ENCODE measurements at places on chromosomes 4 and X.

DNA sequence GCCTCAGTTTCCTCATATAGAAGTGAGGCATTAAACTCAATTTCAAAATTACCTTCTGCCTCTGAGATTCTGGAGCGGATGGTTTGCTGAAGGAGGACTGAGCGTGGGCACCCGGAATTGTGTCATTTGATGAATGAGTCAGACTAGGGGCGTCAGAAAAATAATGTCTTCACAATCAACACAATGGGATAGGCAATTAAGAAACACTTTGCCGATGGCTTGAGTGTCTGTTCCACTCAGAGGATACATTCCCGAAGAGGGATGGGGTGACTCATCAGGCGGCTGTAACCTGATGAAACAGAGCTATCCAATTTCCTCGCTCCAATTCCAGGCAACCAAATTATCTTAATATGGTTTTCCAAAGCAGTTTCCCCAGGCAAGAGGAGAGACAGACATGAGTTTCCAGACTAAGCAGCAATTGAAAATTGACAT, 1.2 kb upstream of the CHRNA9 start:
- no peak for DNase-seq

DNA sequence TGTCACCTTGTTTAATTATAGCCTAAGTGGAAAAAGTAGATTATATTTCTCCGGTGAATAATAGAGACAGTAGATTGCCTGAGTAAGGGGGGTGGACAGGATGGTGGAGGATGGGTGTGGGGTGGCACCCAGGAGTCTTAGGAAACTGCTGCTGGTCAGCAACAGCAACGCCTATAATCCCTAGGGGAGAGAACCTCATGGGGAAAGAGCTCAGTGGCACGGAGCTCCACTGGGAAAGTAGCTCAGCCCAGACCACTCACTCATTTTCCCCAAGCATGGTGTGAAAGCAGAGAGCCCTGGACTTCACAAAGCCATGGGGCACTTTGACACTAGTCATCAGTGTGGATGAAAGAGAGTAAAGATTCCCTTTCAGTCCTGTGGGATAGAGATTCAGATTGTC, 31.1 kb downstream of the METTL14 start:
- DNase-seq: no peak

GRCh38 chrX:16604337-16604736, 45.6 kb upstream of the S100G start:
- no peak for DNase-seq

- no peak for DNase-seq
These were observed 126.5 kb downstream of the CBR4 start for GRCh38 chr4:168883513-168883912.

DNA sequence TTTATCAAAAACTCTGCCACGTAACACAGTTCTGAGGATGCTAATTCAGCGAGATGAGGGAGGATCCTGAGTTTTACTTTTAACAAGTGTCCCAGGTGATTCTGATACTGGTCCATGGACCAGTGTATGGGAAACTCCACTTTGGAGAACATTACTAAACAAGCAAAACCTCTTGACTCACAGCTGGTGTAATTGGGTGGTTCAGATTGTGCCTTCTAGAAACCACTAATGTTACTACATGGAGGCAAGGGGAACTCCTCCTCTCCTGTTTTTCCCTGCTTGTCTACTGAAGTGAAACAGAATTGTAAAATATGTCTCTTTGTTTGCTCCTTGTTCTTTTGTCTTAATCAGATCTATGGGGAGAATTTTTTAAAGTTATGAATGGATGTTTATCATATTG, 62.6 kb downstream of the FRAS1 start:
- DNase-seq: no peak

DNA sequence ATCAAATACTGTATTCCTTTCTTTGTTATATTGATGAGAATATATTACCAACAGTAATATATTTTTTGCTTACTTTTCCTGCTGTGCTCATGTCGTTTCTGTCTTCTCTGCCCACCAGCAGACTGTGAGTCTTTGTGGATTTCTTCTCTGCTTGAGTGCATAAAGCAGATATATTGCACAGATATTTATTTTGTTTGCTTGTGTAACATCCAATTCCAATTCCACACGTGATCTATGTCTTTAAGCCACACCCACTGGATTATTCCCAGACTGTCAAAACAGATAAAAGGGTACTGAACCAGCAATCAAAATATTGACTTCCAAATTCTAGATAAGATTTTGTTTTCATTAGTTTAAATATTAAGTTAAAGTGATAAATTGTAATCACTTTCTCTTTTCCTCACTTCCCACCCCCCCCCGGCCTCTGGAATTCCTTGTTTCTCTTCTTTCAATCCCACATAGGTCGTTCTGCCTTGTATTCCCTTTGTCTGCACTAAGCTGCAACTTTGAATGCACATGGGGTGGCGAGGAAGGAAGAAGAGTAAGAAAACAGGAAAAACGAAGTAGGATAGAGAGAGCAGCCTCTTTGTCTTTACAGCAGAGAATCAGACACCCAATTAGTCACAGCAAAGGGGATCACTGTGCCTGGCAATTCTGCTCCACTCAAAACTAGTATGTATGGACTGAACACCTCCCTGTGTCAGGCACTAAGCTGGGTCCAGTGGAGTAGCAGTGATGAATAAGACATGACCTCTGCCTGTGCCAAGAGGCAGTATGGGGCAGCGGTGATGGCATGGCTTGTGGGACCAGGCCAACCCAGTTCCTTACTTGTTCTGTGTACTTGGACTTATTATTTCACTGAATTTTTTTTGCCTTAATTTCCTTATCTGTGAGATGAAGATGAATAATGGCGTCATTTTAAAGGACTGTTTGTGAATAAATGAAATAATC, at the start of gene ADH1B:
Gene ADH1B (minus strand): TSS at position 161 of the 951 bp plus-strand sequence. CDS start 70 bp downstream, at position 91.
- DNase-seq: no peak

DNA sequence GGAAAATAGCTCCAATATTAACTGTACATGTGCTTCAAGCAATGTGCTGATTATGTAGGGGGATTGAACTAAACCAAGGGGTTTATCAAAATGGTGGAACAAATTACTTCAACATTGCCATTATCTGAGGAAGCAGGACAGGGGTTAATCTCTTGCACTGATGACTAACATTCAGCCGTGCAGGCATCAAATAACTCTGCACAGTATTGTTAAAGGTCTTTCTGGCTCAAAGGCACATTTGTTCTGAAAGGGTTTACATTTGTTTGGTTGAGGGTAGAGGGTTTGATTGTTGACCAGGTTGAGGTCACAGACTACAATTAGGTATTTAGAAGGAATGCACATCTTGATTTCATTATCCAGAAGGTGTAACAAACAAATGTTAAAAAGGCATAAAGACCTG, 32.2 kb upstream of the CCSER1 start:
- DNase-seq: no peak

DNA sequence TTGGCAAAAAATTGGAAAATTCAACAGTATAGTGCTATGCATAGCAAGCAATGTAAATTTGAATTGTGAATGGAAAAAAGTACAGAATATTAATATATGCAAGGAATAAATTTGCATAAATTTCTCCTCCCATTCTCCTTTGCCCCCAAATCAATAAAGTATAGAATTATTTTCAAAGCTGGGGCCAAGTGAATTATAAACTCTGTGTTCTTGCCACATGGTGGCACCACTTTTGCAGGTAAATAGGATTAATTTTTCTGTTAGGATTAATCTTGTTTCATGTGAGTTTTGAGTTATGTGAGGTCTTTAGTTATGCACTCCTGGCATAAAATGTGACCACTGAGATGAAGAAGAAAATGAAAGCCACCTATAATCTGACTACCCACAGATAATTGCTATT, 19.9 kb downstream of the COPS4 start:
- no peak for DNase-seq

DNA sequence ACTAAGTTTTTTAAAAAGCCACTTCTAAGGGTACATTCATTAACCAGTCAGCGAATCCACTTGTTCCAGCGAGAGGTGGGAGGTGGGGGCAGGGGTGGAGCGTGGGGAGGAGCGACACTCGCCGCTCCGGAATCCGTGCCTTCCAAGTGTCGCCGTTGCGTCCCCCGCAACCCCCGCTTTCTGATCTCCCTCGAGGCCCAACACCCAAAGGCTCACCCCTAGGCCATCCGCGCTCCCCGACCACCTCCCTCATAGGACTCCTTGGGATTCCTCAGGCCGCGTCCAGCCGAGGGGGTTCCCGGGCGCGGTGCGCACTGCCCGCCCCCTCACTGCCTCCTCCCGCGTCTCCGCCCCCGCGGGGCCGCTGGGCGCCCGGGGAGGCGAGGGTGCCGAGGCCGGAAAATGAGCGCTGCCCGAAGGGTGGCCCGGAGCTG, 108.1 kb upstream of the STOX2 start:
- DNase-seq: no peak

DNA sequence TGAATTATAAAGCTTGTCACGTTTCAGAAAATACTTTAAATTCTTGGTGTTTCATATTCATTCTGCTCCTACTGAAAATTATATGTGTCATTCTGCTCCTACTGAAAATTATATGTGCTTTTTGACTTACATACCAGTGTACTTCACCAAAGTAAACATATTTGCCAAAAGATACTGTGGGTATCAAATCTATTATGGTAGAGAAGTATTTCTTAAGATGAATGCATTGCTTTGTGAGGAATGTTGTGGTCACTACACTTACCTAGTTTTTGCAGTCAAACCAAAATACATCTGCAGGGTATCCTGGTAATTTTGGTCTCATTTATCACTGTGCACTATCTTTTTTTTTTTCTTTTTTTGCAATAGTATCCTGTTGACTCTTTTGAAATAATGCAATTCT, 287.7 kb upstream of the MAD2L1 start:
- no peak for DNase-seq

- DNase-seq: no peak
These were observed 66.0 kb downstream of the FBXO8 start for GRCh38 chr4:174217273-174218126.

DNA sequence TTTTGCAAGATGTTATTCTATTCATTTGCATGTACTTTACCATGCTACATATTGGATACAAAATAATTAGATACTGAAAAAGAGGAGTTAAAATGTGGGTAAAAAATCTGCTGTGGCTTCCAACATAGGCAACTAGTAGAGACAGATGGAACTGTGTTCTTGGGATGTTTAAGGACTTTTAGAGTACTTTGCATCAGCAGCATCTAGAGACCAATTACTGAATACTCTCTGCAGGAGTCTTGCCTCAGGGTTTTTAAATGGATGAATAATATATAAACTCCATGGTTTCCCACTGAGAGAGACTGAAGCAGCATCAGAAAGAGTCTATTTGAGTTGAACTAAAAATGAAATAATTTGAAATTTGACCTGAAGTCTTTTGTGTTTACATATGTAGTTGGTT, 676.7 kb downstream of the GALNTL6 start:
- no peak for DNase-seq

- no peak for DNase-seq
These were observed 204.8 kb downstream of the CFAP299 start for GRCh38 chr4:80540349-80540748.

DNA sequence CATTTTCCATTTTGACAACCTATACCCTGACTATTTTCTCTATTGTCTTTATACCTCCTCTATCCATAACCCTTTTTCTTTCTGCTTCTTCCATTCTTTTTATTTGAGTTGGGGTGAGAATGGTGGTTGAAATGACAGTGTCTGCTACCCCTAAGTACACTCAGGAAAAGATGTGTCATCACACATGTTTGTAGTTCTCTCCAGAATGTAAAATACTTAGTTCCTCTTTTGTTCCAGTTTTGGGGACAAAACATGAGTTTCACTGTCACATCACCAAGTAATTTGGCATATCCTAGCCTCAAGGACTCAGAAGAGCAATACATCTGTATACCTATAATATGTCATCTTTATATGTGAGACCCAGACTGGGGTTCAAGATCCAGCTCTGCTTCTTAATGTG, 90.3 kb downstream of the COMMD8 start:
- no peak for DNase-seq

- no peak for DNase-seq
These were observed 671.6 kb downstream of the FAT4 start for GRCh38 chr4:125986307-125986706.

DNA sequence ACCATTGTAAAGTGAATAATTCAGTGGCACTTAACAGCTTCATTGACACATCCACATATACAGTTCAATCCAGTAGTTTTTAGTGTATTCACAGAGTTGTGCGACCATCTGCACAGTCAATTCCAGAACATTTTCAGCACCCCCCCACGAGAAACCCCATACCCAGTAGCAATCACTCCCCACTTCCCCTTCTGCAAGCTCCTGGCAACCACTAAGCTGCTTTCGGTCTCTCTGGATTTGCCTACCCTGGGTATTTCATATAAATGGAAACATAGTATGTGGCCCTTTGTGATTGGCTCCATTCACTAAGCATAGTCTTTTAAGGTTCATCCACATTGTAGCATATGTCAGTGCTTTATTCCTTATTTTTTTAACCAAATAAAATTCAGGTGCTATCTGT, 10.0 kb downstream of the MSL3 start:
- no peak for DNase-seq

DNA sequence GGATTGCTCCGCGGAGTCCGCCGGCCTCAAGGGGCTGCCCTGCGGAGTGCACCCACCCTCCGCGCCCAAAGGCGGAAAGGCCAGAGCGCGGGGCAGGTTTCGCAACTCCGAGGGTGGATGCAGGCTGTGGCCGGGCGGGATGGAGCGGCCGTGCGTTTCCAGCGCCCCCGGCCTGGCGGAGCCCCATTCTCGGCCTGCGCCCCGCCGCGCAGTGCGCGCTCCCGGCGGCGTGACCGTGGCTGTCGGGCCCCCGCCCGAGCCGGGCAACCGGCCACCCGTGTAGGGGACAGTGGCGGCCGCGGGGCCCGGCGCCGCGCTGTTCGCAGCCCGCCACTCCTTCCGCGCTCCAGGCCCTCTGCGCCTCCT, 331 bp downstream of the SETD7 start:
- no peak for DNase-seq

DNA sequence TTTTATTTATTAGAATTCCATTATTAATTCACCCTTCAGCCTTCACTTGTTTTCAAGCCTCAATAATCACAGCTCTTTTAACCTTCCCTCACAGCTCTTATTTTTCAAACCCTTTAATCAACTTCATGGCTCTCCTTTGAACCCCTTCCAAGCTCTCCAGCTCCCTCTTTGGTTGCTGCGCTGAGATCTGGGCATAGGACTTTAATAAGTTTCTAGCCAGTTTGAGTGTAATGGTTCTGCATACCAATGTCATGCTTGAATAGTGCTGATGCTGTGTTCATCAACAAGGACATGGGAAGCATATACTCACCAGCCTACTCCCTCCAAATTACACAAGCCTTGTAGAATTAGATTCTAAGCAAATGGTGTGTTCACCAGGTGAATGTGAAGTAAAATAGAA, 3.5 kb upstream of the RNF212 start:
- DNase-seq: no peak

DNA sequence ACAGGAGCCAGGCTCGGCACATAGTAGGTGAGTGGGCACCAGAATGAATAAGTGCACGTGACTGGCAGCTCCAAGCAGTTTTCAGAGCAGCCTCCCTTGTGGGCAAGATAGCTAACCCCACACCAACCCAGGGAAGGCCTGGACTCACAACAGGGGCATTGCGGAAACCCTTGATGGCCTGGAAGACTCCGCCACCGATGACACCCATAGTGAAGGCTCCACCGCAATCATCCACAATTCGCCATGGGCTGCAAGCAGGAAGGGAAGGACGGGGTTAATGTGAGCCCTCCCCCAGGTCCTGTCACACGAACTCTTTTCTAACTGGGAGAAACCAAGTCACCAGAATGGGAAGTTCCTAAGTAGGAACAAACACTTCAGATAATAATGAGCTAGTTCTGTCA, 957 bp downstream of the TIMM17B start:
- DNase-seq: no peak

Data from stimulated activated CD4-positive, alpha-beta T cell treated with anti-CD3 and anti-CD28 coated beads, Interleukin-12 subunit alpha, Interleukin-12 subunit beta, amount 100 ng/mL, for 4 hours (primary cell).